ENCODE measurements at places on chromosomes 7 and 10. TPM values are rescaled to one million over a fixed set of nuclear protein-coding genes. Genes with fewer than 3 reads are reported as not detected.

Gene SORBS1
- 0.08 TPM for total RNA-seq

Gene ANXA8L1
- 196 TPM for total RNA-seq

Gene PDK4
- total RNA-seq = not detected

Gene MSS51
- 0.57 TPM for total RNA-seq

Gene FERD3L
- total RNA-seq = not detected

Gene AGR3
- total RNA-seq = not detected

Gene CYP3A7
- total RNA-seq = not detected

Gene RPEL1
- 0.04 TPM for total RNA-seq

Gene PLAU
- total RNA-seq = 758 TPM

Gene SCIN
- not detected for total RNA-seq

Gene PTPRZ1
- 33.2 TPM for total RNA-seq

Gene CYP26C1
- not detected for total RNA-seq

Gene PDZD7
- total RNA-seq = 0.23 TPM

Gene TAS2R4
- 0.61 TPM for total RNA-seq

Gene FOXI2
- not detected for total RNA-seq

Gene TCAF2
- total RNA-seq = 0.72 TPM
